ENCODE measurements at places on chromosomes 6 and 20.

DNA sequence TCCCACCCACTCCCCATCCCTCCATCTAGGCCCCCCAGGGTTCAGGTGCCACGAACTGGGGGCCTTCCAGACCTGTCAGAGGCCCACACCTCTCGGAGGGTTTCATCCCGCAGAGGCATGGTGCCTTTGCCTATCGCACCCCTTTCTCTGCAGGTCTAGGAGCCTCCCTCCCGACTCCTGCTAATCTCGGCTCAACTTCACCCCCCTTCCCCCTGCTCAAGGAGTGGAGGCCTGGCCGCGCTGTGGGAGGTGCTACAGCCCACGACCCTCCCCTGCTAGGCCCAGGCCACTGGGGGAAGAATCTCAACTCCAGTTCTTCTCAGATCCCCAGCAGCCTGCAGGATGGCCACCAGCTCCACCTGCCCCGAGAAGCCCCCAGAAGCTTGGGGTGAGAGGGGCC, at the start of gene TULP1:
Gene TULP1 (minus strand): TSS at position 157 of the 400 bp plus-strand sequence. CDS start 38 bp downstream, at position 119.
- DNase-seq: no peak

DNA sequence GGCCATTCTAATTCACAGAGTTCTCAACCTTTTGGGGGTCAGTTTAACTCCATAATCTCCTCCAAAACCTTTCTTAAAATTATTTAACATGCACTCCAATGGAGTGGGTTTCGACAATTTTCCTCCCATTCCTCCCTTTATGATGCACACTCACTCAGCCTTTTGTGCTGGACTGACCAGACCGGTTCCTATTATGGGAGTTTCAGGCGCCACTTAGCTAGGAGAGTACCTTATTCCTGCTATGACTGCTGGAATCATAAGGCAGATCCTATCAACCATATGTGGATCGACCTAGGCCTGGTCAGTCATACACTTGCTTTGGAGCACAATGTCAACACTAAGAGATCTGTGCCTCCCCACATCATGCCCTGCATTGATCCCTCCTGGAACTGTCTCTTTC, 63.9 kb upstream of the MOCS1 start:
- no peak for DNase-seq

DNA sequence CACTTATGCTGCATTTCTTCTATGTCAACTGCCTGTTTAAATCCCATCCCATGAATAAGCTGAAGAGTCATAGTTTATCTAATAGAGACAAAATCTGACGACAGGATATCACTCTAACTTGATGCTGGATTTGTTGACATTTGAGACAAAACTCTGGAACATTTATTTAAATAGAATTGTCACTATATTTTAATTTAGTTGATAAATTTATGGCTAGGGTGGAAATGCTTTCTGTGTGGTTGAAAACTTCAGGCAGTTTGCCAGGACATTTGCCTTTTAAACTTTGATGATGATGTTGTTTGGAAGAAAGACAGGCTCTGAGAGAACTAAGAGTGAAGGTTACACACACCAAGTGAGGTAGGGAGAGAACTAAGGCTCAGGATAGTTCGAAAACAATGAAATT, 68.1 kb downstream of the GJA1 start:
- no peak for DNase-seq

DNA sequence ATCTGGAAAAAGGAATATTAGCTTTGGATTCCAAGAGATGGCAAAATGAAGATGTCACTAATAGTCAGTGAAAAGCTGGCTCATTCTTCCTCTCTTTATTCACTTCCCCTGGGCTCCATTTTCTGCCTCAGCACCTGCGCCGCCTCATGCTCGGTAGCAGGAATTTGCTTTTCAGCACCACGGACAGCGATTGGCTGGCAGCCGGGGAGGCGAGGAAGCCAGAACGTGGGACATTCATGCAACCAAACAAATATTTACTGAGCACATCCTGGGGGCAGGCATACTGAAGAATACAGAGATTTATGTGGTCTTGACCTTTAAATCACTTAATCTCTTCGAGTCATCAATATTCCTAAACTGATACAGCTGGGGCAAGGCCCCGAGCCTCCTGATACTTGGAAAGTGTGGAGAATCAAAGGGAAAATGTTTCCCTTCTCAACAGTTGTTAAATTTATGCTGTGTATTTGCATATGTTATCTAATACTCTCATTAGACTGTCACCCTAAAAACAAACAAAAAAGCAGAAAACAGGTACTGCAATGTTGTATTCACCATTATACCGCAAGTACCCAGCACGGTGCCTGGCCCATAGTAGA, 12.1 kb upstream of the PDYN start:
- no peak for DNase-seq

DNA sequence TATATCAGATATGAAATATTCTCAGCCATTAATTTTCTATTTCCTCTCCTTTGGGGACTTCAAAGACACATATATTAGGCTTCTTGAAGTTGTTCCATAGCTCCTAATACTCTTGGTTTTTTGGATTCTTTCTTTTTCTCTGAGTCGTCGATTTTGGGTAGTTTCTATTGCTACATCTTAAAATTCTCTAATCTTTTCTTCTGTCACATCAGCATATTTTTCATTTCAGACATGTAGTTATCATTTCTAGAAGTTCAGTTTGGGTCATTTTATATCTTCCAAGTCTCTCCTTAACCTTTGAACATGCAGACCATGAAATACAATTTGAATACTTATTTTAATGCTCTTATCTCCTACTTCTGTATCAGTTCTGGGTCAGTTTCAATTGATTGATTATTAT, 38.9 kb upstream of the SCRT2 start:
- no peak for DNase-seq

- no peak for DNase-seq
Observed at GRCh38 chr6:52331793-52332457, 30.0 kb upstream of the PAQR8 start.

DNA sequence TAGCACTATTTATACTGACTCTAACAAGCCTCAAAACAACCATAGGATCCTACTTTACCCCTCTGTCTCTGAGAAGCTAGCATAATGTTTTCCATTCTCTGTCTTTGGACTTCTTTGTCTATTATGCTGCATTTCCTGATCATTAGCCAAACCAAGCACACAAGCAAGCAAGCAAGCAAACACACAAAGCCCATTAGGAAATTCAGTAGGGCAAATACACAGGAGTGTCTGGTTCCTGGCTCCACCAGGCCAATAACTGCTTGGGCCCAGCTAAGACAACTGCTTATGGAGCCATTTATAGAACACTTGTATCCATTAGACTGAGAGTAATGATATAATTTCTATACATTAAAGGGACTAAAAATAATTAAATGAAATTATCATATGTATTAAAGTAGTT, 952.9 kb upstream of the EPHA7 start:
- DNase-seq: no peak

DNA sequence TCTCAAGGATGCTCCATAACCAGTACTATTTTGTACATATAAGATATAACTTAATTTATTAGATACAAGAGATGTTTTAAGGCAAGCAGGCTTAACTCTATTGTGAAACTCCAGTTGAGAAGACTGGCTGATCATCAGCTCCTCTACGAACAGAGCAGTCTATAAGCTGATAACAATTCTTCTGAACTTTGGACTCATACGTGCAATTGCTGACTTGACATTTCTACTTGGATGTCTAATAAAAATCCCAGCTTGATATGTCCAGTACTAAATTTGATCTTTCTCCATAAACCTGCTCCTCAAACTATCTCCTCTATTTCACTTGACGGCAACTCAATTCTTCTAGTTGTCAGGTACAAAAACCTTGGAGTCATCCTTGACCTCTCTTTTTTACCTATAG, 141.9 kb downstream of the HS3ST5 start:
- DNase-seq: no peak

- no peak for DNase-seq
Observed at GRCh38 chr6:169243186-169243585, 10.5 kb downstream of the THBS2 start.

DNA sequence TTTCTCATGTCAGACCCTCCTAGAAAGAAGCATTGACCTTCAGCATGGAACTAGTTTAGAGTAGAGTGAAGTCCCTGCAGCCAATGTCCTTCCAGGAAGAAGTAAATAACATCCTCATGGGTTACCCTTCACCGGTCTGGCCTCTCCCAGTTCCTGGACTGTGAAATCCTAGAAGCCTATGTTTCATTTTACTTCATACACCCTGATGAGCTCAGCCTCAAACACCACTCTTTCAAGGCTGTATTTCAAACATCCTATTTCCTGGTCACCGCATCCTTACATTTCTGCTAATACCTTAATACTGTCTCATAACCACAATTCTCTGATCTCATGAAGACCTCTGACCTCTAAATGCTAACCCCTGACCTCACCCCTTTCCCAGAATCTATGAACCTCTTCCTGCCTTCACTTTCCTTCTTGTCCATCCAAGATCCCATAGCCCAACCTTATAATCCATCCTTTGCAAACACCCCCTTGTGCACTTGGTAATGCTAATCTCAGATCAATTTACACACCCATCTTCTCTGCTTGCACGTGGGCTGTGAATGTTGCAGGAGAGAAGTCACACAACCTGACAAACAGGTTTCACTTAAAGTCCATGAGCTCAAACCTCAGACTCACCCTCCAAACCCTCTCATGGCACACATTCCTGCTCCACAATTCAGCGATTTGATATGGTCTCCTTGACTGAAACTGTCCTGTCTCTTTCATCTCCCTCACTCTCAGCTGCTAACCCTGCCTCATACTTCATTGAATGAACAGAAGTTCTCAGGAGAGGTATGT, 30.2 kb downstream of the SLC2A10 start:
- no peak for DNase-seq

DNA sequence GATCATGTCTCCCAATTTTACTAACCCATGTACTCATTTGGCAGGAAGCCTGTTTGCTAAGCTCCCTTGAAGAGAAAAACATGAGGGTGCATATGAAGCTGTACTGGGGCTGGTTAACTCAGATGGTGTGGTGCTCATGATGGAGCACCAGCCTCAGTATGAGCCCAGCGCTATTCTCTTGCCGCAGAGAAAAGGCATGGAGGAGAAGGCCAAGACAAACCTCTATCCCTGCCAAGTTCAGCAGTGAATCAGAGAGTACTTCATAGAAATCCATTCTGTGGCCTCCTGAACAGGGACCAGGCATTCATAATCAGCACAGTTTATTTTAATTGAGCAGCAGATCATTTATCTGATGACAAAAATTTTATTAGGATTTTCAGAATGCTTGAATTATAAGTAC, 398.1 kb downstream of the LMBRD1 start:
- no peak for DNase-seq

DNA sequence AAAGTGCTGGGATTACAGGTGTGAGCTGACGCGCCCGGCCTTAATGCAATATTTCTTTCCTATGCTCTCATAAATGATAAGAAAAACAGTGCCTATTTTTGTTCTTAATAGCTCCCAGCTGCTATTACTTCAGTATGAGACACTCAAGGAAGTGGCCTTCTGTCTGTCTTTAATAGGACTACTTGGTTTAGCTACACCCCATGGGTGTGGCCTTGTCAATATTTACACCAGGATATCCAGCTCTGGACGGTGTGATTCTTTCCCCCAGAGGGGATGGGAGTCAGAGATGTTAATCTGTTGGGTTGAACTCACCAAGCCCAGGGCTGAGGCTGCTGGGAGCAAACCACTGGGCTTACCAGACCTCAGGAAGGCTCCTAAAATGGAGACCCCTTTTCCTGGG, 134.2 kb downstream of the CEP57L1 start:
- DNase-seq: no peak

GRCh38 chr20:38095017-38095686, 61.6 kb downstream of the RPRD1B start:
- DNase-seq: no peak

DNA sequence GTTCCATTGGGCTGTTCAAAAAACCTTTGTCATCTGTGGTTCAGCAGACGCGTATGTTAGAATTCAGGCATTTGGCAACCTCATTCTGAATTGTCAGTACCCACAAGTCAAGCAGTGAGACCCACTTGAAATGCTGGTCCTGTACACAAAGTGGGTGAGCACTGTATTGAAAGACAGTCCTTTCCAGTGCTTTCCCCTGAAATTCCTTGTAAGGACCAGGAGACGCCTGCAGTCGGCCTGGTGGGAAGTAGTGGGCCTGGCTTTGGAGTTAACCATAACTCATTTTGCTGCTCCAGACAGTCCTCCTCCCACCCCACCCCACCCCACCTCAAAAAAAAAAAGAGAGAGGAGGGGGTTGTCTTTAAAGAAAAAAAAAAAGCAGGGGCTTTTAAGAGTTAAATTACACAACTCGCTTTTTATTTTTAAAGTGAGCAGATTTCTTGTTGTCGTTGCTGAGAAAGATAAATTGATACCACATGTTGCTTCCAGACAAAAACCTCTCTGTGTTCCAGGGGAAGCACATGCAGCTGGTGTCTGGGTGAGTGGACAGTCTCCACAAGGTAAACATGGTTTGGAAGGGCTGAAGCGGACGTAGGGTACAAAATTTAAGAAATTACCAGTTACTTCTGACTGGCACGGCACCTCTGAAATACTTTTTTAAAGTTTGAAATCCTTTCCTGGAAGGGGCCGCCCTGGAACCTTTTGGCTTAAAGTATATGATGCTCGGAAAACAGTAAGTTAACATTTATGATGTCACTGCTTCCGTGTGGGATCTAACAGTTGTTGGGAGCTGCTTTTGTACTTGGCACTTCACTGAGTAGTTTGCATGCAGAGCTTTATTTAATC, 95.3 kb downstream of the FOXO3 start:
- DNase-seq: no peak

GRCh38 chr6:158361961-158362669, 49.9 kb downstream of the TULP4 start:
- DNase-seq: no peak

- DNase-seq: no peak
Observed at GRCh38 chr6:161271343-161272030, 2.4 kb downstream of the AGPAT4 start.

DNA sequence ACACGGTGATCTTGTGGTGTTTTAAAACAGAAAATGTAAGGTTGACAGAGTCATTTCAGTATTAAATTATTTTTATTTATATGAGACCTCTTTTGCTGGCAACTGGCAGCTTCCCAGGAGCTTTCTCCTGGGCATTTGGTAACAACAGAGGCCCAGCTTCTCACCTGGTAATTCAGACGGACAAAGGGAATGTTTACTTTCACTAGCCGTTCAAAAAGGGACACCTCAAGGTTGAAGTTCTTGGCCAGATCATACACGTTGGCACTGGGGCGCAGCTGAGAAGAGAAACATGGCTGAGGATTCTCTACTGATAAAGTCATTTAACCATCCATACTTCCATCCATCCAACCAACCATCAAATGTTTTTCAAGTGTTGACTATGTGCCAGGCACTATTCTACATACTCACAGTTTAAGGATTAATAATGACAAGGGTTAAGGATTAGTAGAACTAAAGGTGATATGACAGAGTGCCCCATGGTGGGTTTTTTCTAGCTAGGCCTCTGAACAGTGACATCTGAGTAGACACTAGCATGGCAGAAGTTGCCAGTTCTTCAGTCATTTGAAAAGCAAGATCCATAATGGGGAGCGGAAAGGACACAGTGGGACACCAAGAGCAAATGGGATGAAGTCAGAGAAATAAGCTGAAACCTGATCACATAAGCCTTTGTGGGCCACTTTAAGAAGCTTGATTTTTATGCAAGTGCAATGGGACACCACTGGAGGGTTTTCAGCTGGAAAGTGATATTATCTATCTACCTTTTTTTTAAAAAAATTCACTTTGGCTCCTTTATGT, 25.1 kb downstream of the ZNFX1 start:
- DNase-seq: no peak

- DNase-seq: no peak
Observed at GRCh38 chr6:63446405-63446804, 125.9 kb upstream of the LOC128125822 start.

Measured in stimulated activated CD8-positive, alpha-beta memory T cell treated with anti-CD3 and anti-CD28 coated beads, Interleukin-15, amount 100 ng/mL, for 4 hours (primary cell).